ENCODE measurements at places on chromosomes 4 and X.
A peak's percentile ranks its signal among the peaks of the same experiment; 100 is the strongest.

DNA sequence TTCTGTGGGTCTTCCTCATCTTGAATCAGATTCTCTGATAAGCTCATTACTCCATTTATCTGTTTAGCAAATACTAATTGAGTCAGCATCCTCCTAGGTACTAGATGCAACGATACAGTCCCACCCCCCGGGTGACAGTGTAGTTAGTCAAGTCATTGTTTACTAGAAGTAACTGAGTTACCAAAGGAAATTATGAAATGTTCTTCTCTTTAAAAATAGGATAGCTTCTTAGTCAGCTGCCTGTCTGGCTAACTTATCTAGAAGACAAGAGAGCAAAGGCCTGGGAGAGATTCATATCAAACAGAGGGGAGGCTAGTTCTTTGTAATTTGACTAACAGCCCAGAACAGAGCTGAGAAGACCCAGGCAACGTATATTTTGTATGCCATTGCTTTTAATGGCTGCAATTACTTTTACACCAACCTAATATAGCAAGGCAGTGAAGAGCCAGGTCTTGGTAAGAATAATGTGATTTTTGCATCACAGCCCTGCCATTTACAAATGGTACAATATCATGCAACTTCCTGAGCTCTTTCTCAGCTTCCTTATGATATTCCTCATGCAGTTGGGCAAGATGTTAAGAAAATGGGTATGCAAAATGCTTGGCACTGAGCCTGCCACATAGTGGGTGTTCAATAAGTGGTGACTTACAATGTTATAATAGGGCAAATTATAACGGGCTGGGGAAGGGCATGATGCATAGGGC, 149.9 kb downstream of the CHIC2 start:
- DNase-seq: no peak

GRCh38 chrX:119552508-119552907, 12.7 kb downstream of the STEEP1 start:
- no peak for DNase-seq

- no peak for DNase-seq
These were observed 226.4 kb downstream of the MAGEB5 start for GRCh38 chrX:26442340-26442739.

DNA sequence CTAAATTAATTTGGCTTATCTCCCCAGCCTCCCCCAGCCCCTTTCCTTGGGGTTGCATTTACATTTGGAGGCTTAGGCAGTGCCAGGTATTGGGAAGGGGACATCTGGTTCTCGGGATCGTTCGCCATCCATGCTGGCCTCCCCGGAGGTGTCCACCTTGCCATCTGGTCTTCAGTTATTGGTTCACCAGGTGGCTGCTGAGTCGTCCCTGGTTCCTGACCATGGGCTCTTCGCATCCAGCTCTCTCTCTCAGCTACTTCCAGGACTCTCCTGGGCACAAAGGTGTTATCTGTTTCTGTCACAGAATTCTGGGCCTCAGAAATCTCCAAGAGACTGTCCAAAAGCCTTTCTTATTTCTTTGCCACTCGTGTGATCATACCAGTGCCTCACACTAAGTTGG, 75.4 kb upstream of the SCOC start:
- DNase-seq: no peak

GRCh38 chr4:66946761-66947160, 598.5 kb downstream of the CENPC start:
- DNase-seq: no peak

DNA sequence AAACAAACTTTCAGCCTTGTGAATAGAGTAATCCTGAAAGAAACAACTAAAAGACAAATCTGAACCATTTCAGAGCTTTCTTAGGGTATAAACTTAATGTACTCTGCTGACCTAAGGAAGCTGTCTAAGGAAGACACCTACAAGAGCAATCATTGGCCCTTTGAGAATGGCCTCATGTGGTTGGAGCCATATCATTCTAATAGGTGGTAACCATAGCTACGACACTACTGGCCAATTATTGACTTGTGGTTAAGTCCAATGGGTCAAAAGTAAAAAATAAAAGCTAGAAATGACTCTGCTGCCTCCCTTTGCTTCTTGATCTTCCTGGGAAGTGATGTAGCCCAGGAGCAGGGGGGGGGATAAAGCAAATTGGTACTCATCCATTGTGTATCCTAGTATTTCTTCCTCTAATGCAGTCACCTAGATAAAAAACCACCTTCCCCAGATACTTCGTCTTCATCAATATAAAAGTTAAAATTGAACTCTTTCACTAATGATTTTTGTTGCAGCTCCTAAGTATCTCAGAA, 547.0 kb downstream of the ARAP2 start:
- no peak for DNase-seq

DNA sequence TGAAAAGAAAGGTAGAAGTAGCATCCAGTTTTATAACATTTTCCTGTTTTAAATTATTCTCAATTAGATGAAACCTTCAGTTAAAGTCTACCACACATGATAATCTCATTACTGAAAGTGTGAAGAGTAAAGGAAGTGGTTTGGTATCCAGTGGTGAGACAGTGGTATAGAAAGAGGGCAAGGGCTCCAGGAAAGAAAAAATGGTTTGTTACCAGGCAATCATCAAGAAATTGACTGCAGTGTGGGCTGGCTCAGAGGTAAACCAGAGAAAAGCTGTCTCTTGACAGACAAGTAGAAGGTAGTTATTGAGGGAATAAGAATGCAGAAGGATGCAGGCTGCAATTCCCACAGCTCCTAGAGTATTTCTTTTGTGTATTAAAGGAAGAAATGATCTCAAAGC, 406.2 kb downstream of the TLL1 start:
- DNase-seq: no peak

DNA sequence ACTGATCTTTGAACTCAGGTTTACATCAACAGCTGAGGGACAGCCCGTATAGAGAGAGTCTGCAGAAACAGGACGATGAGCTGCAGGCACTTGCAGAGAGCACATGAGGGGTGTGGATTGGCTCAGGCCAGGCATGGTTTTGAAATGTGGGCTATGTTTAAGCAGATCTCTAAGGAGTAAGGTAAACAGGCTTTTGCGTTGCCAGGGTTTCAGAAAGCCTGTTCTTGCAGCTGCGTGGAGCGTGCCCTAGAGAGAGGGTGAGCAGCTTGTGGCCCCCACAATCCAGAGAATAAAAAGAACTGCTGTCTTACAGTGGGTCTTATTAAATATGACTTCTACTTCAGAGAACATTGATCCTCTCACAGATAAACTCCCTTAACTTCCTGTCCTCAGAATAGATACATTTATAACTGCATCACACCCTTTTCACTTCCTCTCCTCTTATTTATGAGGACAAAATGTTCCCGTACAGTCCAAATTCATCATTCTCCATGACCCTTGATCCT, 64.1 kb downstream of the TMA16 start:
- no peak for DNase-seq

- DNase-seq: no peak
These were observed 21.4 kb downstream of the MAGEB17 start for GRCh38 chrX:16188687-16189086.

GRCh38 chrX:105610411-105610810, 211.9 kb upstream of the NRK start:
- DNase-seq: no peak

GRCh38 chr4:53196882-53197771, 168.7 kb downstream of the SCFD2 start:
- DNase-seq: peak; percentile 74

- no peak for DNase-seq
These were observed 25.1 kb upstream of the MXD4 start for GRCh38 chr4:2286904-2287593.
